ENCODE measurements at places on chromosomes 16 and 17.

- DNase-seq, result no peak
Observed at GRCh38 chr16:13168091-13168572, 266.7 kb downstream of the SHISA9 start.

GRCh38 chr16:57485916-57486857 is at the start of gene DOK4:
DOK4 (minus strand) TSS chr16:57486493; CDS start chr16:57479507, 6,986 bp downstream.
- peak; percentile 86 for DNase-seq

DNA sequence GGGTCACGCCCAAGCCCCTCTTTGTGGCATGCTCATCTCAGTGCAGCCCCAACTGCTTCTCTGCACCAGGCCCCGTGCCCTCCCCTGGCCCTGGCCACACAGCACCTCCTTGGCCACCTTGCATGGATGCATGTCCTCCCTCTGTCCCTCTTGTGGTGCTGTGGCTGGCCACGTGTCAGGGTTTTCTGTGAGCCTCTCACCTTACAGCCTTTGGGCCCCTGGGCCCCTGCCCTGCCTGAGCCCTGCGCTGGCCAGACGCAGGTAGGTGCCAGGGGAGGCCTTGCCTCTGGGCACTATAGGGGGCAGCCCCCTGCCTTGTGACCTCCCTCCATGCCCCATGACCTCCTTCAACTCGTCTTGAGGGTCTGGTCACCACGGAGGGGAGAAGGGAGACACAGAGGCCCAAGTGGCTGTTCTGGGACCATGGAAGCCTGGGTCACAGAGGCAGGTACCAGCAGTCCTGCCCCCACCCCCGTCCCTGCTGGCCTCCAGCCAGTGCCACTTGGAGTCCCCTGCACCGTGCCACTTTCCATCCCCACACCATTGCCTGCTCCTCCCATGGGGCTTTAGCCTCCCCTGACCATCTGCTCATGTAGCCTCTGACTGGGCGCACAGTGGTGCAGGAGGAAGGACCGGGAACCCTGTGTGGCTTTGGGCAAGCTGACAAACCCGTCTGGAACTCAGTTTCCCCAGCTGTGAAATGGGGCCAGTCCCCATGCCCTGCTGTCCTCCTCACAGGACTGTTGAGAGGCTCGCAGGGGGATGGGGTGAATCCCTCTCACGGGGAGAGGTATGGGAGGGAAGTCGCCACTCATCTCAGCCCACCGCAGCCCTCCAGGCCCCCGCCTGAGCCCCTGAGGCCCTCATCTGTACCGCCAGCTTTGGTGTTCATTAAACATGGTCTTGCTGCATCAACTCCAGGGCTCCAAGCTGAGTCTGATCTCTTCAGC is 11.5 kb upstream of the ATP6V0C start:
- no peak for DNase-seq

- DNase-seq, result no peak
Observed at GRCh38 chr17:69406941-69407340, 7.6 kb upstream of the MAP2K6 start.

GRCh38 chr17:63136369-63137012 is 170.5 kb downstream of the TANC2 start:
- no peak for DNase-seq

DNA sequence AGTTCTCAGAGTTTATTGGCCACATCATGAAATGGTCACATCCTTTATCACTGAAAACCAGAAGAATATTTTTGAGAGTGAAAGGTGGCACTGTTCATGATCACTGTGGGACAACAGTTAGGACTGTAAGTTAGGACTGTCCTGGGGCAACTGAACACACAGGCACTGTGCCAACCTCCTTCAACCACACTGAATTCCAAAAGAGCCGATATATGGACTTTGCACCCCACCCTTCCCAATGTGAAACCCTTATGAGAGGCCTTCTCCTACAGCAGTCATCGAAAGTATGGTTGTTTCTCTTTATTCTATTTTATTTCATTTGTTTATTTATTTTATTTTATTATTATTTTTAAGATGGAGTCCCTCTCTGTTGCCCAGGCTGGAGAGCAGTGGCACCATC is 353.5 kb downstream of the TOX3 start:
- DNase-seq, result no peak

GRCh38 chr17:40666331-40666730 is 1.4 kb upstream of the KRT222 start:
- DNase-seq, result no peak

GRCh38 chr16:87702325-87702811 is 63.4 kb downstream of the KLHDC4 start:
- DNase-seq, result no peak

GRCh38 chr16:86297866-86298757 is 212.2 kb upstream of the FOXF1 start:
- DNase-seq, result peak; percentile 78

DNA sequence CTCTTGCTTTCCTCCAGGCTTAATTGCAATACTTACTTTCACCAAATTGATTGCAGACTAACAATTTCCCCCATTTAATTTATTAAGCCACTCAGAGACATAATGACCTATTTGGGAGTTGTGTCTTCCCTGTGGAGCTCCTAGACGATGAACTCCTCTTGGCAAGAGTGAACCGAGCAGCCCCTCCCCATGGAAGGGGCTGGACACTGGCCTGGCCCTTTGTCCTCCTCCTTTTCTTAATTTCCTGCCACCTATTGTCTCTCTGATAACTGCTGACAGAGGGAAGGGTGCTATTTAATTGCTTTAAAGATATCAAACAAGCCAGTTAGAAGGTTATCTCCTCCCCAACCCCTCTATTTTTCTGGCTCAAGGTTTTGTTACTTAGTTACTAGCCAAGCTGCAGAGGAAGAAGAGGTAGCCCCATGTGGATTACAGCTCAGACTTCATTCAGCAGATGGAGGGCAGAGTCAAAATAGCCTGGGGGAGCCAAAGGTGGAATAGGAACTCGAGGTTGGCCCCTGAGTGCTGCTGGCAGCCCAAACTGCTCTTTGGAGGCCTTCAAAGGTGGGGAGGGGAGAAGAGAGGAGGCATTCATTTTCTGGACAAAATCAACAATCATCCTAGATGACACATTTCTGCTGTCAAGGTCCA is 3.7 kb upstream of the SSTR2 start:
- no peak for DNase-seq

DNA sequence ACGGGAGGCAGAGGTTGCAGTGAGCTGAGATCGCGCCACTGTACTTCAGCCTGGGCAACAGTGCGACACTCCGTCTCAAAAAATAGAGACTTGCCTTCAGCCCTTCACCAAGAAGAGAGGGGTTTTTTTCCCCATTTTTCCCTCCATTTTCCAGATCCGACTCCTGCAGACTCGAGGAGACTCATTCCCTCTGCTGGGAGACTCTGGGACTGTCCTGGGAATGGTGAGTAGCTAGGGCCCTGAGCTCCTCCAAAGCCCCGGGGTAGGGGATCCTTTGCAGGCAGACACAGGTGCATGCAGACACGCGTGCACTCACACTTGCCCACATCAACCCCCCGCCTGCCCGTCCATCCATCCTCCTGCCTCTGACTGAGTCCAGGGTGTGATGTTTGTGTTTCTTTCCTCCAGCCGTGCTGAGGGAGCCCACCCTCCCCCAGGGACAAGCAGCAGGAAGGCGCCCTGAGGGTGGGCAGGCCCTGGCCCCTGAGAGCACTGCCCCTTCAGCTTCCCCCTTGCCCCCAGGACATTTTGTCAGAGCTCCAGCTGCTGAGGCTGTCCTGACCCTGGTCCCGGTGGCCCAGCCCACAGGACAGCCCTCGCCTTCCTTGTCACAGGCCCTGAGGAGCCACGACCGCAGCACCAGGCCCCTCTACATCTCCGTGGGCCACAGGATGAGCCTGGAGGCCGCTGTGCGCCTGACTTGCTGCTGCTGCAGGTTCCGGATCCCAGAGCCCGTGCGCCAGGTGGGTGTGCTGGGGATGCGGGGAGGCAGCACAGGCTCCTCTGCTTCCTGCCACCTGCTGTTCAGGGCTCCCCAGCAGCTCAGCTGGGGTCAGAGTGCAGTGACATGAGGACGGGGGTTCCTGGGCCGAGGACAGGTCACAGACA is 10.2 kb downstream of the ENDOV start:
- no peak for DNase-seq

- DNase-seq, result no peak
Observed at GRCh38 chr16:24534620-24535019, 4.7 kb upstream of the RBBP6 start.

DNA sequence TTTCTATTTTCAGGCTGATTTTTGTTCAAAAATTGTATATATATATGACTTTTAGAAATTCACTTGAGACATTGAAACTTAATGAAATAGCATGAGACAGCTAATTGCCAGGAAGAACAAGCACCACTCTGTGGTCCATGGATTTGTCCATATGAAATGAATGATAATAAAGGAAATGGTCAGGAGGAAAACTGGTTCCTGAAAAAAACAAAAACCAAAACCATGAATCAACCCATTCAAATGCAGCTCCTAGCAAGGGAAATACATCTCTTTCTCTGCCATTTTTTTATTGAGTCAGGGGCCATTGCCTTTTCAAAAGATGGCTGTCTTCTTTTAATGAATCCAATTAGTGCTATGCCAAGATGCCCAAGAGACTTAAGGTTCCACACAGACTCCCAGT is 230.7 kb downstream of the SLC39A11 start:
- no peak for DNase-seq

- DNase-seq, result peak; percentile 38
Observed at GRCh38 chr17:19539040-19539399, 5.4 kb downstream of the SLC47A1 start.

DNA sequence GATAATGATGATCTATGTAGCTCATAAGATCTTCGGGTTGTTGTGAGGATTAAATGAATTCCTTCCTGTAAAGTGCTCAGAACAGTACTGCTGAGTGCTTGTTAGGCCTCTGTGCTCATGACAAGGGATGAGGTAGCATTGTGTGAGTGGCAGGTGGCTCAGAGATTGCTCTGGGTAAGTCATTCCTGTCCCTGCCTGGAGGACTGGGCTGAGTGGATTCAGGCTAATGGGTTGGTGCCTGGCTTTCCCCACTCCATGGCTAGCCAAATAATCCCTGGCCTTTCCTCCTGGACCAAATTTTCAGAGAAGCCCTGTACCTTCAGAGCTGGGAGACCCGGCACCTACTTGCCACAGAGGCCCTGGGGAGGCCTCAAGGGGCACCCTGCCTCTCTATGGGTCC is 1.3 kb upstream of the CCDC92B start:
- no peak for DNase-seq

- DNase-seq, result peak; percentile 51
Observed at GRCh38 chr17:50621574-50622031, 13.1 kb upstream of the ABCC3 start.

DNA sequence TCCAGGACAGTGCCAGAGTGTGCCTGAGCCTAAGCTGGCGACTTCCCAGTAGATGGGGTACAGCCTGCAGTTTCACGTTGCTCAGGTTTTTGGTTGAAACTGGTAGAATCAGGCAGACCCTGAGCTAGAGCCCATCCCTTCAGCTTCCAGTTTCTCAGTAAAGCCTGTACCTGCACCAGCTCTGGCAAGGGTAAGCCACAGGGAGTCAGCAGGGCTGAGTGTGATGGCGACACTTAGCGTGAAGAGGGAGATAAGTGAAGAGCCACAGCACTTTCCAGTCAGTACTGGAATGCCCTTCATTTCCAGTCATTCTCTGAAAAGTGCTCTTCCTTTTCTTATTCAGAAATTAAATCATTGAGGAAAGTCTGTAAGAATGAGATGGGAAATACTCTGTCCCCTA is 22.4 kb downstream of the PLD6 start:
- DNase-seq, result no peak

- DNase-seq, result no peak
Observed at GRCh38 chr17:42313773-42314566, 25.7 kb downstream of the STAT5A start.

- no peak for DNase-seq
Observed at GRCh38 chr16:27359051-27359450, 42.9 kb upstream of the IL21R start.

GRCh38 chr16:68592466-68593337 is 52.4 kb upstream of the CDH3 start:
- no peak for DNase-seq

GRCh38 chr16:85569615-85570212 is 43.4 kb upstream of the GSE1 start:
- no peak for DNase-seq

- peak; percentile 85 for DNase-seq
Observed at GRCh38 chr17:77373299-77374169, 232.8 kb downstream of the SEC14L1 start.

DNA sequence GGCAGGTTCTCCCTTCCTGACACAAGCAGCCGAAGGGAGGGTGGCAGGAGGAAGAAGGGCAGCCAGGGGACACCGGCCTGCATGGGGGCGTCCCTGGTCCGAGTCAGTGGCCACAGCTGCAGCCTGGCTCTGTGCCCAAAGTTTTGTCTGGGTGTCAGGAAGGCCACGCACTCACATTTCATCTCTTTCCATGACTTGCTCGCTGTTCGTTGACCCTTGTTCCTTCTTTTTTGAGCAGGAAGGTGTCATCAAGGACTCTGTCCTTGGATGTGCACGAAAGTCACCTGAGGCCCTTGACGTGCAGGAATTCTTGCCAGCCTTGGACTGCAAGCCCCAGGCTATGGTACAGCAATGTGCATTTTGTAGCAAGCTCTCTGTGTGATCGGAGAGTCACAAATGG is 93.3 kb downstream of the TNFRSF13B start:
- DNase-seq, result no peak

DNA sequence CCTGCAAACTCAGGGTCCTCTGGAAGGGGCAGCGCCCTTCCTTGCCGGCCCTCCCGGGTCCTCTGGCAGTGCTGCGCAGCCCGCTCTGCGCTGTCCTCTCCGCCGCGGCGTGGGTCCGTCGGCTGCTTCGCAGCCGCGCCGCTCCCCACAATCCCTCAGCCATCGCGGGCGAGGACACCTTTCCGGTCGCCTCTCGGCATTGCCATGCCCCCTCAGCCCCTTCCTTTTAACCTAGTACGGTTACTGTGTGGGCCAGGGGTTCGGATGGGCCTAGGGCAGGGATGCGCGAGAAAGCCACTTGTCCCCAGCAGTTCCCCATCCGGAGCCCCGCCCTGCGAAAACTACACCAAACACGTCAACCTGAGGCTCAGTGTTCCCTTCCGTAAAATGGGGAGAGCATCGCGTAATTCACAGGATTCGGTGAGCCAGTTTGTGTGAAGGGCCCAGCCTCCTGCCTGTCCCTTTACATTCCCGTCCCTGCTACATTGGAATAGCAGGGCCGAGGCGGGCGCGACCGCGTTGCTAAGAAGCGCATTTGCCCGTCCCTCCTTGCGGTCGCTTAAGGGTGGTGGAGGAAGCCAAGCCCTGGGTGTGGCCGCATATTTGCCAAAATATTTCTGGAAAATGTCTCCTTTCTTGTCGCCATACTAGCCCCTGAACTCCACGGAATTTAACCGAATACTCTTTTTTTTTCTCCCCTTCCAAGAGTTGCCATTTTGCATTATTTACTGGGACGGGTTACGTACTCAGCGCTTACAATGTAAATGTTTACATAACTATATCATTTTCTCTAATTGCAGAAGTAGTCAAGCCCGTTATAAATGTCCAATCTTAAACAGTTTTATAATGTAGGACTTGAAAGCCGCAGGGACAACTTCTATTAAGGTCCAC is 13.2 kb downstream of the COPZ2 start:
- DNase-seq, result peak; percentile 71

DNA sequence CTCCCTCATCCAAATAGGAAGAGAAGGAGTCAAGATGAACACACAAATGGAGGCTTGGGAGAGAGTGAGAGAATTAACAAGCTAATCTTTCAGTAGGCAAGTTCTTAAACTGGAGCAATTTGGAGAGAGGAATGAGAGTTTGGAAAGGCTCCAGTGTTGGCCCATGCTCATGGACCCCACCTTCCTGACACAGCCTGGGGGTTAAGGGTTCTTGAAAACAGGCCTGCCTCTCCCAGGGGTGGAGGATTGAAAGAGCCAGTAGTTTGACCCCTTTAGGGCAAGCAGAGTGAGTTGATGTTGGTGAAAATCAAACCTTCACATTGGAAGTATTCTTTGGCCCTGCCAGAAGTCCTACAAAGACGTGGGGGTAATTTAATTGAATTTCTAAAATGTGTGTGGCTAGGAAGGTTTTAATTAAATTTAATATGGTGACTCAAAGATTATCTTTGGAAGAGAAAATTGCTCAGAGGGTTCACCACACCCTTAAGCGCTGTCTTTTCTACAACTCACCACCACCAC is 5.8 kb downstream of the HOXB3 start:
- DNase-seq, result no peak

Data from eye (tissue), 1 donor.